ENCODE measurements at places on chromosomes 7 and 10.

DNA sequence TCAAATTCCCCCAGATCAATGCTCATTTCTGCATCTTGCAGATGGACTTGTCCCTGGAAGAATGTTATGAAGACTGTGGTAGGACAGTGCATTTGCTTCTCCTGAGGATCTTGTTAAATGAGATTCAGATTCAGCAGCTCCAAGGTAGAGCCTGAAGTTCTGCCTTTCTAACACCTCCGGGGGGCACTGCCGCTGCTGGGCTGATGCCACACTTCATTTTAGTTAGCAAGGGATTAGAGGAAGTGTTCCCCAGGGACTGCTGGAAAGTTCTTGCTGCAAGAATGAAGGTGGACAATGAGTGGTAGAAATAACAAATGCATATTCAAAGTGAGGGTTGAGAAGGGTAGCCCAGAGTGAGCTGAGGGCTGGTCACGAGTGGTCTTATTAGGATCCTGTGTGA, 434.3 kb upstream of the AKR1E2 start:
- peak; percentile 23 for DNase-seq

DNA sequence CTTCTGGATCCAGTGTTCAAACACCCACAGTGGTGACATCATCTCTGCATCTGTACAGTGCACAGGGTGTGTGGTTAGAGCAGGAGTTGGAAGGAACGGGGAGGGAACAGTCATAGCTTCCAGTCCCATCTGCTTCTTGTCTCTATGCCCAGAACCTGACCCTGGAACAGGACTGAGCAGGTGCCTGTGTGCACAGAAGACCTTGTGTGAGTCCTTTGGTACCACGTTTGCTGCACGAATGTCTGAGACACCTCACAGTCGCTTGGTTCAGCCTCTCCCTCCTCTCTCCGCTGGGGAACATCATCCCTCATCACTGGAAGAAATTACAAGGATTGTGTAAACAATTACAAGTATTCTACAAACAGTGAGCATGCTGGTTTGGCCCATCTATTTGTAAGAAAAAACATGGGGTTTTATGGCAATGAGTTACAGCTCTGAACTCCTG, 243.0 kb upstream of the KLF6 start:
- DNase-seq = no peak

- DNase-seq = no peak
Observed at GRCh38 chr7:2553831-2554581, 1.3 kb downstream of the BRAT1 start.

GRCh38 chr7:148882192-148882591, 1.9 kb downstream of the EZH2 start:
- no peak for DNase-seq

DNA sequence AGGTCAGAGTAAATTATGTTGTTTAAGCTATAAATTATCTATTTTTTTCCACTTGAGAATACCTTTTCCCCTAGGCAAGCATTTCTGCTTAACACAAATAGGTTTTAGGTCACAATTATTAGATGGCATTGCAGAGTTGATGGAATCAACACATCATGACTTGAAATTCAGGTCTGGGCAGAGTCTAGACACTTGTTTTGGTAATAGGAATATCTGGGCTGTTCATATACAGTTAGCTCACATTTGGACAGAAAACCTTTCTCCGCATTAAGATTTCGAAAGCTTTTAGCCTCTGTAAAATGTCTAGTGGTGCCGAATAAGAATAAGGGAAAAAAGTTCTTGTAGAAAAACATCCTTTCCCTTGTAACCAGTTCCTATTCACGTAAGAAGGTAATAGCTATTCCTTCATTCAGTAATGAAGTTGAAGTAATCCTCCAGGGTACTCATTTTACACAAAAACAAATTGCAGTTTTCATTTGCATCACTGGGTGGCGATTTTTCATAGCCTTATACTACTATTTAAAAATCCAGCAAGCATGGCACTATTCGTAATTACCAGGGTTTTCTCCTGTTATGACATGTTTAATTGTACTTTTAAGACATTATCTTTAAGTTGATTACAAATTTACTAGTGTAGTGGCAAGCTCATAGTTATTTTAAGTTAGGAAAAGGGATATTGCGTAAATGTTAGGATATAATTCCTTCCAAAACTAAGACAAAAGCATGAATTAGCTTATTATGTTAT, 37.0 kb downstream of the RPA3 start:
- DNase-seq = peak; percentile 13

DNA sequence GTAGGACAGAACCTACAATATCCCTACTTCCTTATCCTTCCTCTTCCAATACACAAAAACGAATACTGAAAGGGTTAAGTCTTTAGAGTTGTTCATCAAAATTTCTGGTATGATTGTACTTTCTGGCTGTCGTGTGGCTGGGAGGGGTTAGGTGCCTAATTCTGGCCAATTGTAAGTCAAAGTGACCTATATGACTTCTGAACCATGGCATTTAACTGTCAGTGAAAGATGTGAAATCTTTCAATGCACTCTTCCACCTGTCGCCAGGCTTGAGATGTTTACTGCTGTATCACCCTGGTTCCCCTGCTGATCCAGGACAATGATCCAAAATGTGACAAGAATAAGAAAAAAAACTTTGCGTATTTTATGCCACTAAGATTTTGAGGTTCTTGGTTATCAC, 20.8 kb downstream of the EPC1 start:
- DNase-seq = no peak

DNA sequence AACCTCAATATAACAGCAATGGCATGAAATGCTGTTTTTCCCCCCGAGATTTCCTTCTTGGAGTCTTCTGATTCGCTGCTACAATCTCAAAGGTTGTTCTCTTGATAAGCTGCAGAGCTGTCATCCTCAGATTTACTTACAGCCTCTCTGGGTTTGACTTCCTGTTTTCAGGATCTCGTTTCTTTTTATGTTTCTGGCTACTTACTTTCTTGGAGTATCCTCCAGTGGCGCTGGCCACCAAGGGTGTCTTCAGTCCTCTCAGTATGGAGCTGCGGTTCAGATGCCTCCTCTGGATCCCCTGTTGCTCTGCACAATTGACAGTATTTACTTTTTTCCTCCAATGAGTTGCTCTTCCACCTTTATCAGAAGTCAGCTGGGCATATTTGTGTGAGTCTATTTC, 152.0 kb upstream of the TMEM72 start:
- DNase-seq = no peak

GRCh38 chr7:77338883-77339629, 77.1 kb downstream of the GSAP start:
- DNase-seq = no peak

GRCh38 chr10:71727738-71728737, 8.5 kb upstream of the C10orf105 start:
- DNase-seq = no peak

GRCh38 chr7:156461881-156462665, 178.5 kb upstream of the RNF32 start:
- no peak for DNase-seq

- DNase-seq = no peak
Observed at GRCh38 chr7:104960741-104961448, 53.1 kb upstream of the KMT2E start.

DNA sequence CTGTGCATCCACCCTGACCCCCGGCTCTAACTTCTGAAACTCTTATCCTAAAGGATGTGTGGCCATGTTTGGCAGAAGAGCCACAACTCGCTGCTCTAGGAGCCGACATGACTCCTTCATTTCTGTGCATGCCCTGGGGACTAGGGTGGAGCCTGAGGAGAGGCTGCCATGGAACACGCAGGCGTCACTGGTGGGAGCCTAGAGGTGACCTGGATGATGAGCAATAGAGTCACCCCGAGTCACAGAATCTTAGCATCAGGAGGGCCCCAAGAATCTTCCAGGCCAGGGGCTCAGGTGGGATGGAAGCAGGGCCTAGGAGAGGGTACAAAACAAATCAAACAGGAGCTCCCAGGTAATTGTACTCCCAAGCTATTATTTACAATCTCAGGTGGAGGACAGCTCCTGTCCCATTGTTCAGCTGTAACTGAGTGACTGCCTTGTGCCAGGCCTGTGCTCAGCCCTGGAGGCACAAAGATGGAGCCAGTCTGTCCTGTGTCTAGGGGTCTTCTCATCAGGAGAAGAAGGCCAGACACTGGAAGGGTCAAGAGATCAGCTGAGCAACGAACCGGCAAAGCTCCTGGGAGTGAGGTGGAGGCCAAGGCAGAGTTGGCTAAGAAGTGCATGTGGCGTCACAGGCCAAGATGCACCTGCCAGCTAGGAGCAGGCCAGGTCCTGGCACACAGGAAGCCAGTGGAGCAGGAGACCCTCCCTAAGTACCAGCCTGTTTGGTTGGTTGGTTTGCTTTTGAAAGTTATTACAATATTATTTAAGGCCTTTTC, 5.8 kb upstream of the ZNF22 start:
- DNase-seq = no peak

Measured in iPS-NIHi11 (cell line).